Astrocyte (in vitro differentiated cells and primary cell): ENCODE measurements at places on chromosomes 3 and 15. TPM values are rescaled to one million over a fixed set of nuclear protein-coding genes. Genes with fewer than 3 reads are reported as not detected.
A peak's percentile ranks its signal among the peaks of the same experiment; 100 is the strongest.

MYO5C gene
- 2.7 and 4.5 TPM in 2 replicates for total RNA-seq

DNA sequence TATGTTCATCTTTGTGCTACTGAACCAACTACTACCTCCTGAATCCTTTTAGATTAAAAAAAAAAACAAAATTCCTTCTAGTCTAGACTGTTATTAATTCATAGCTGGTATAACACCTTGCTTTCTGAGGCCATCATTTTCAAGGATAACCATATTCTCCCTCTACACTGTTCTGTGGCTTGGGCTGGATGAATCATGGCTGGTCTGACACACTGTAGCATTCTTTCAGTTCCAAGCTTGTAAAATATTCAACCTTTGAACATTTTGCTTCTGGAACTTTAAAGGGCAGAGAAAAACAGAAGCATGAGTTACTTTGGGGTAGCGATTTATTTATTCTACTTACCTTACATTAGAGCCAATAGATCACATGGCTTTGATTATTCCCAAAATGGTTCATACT is 7.6 kb downstream of the HSPBAP1 start:
- H3K4me1 ChIP-seq = peaks cover 3% of the 10 kb centered on the region
- H3K4me3 ChIP-seq = no peak overlapping the region
- peak overlapping the region; percentile 19 for H3K27ac ChIP-seq
- peak; percentile 76 for DNase-seq
- no peaks in the 10 kb centered on the region for H3K36me3 ChIP-seq

- no peak overlapping the region for H3K4me3 ChIP-seq
- peaks cover 4% of the 10 kb centered on the region for H3K27me3 ChIP-seq
- H3K27ac ChIP-seq = no peak overlapping the region
- no peaks in the 10 kb centered on the region for H3K36me3 ChIP-seq
- no peak for DNase-seq
These were observed 177.3 kb upstream of the GOLIM4 start for GRCh38 chr3:168273036-168273435.

UCN2 gene
- 2.8 and 3.3 TPM in 2 replicates for total RNA-seq

GRCh38 chr3:139201446-139202225 is 142.2 kb upstream of the MRPS22 start:
- DNase-seq = no peak
- H3K4me3 ChIP-seq = no peak overlapping the region
- H3K27ac ChIP-seq = no peak overlapping the region
- no peaks in the 10 kb centered on the region for H3K4me1 ChIP-seq

PRTG gene
- total RNA-seq = 13.6 and 39.4 TPM in 2 replicates

CFAP100 gene
- not detected in 2 replicates for total RNA-seq

TSC22D2 gene
- 99.4 and 116 TPM in 2 replicates for total RNA-seq

DNA sequence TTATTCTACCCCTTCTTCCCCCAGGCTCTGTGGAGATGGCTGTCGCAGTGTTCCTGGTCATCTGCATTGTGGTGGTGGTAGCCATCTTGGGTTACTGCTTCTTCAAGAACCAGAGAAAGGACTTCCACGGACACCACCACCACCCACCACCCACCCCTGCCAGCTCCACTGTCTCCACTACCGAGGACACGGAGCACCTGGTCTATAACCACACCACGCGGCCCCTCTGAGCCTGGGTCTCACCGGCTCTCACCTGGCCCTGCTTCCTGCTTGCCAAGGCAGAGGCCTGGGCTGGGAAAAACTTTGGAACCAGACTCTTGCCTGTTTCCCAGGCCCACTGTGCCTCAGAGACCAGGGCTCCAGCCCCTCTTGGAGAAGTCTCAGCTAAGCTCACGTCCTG is 12.9 kb downstream of the SPINT1 start:
- no peak overlapping the region for H3K4me3 ChIP-seq
- peaks cover 3% of the 10 kb centered on the region for H3K27me3 ChIP-seq
- H3K36me3 ChIP-seq = no peaks in the 10 kb centered on the region
- peaks cover 2% of the 10 kb centered on the region for H3K4me1 ChIP-seq
- DNase-seq = no peak

DNA sequence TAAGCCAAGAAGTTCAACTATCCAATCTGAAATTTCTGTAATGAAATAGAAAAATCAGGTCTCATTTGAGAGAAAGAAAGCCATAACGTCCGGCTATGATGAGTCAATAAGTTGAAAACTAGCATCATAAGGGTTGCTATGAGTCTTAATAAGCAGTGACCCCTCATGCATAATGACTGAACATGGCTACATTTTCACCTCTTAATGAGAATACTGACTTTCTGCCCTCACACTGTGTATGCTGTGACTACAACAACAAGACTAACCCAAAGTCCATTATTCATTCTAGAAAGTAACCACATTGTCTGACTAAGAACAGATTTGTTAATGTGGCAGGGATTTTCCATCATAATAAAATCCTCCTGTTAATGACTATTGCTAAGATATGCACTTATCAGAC is 884.0 kb upstream of the CADM2 start:
- H3K27me3 ChIP-seq = no peaks in the 10 kb centered on the region
- no peaks in the 10 kb centered on the region for H3K36me3 ChIP-seq
- H3K4me3 ChIP-seq = no peak overlapping the region
- DNase-seq = peak; percentile 92
- no peaks in the 10 kb centered on the region for H3K4me1 ChIP-seq
- H3K27ac ChIP-seq = no peak overlapping the region

DNA sequence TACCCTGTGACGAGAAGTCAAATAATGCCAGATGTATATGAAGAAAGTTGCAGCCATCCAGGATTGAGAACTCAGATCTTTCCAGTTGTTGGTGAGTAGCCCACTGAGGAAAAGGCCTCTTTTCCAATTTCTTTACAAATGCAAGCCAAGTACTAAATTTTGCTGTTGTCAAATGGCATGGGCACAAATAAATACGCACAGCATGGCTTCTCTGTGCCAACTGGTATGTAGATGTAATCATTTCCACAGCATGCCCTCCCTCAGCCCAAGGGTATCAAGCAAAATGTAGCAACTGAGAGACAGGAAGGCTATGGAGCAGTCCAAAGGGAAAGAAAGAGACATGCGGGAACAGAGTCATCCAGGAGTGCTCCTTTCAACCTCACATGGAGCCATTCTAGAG is 105.4 kb downstream of the FGF12 start:
- H3K4me3 ChIP-seq = no peak overlapping the region
- no peaks in the 10 kb centered on the region for H3K27me3 ChIP-seq
- no peaks in the 10 kb centered on the region for H3K36me3 ChIP-seq
- no peak overlapping the region for H3K27ac ChIP-seq
- DNase-seq = no peak
- no peaks in the 10 kb centered on the region for H3K4me1 ChIP-seq

DNA sequence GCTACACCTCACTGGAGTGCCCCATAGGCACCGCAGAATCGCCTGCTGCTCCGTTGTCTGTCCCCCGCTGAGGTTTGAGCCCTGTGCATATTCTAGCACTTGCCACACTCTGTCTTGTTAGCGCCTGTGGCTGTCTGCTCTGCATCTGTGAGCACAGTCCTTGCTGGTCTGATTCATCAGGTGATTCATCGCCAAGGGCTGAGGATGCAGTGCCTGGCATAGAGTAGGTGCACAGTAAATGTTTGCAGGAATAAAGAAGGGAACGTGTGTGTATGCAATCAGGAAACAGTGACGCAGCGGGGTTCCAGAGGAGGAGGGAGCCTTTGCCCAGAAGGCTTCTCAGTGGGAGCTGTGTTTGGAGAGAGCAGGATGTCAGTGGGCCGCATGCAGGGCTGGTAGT is 124.0 kb upstream of the PLXNA1 start:
- H3K27me3 ChIP-seq = no peaks in the 10 kb centered on the region
- peak; percentile 93 for DNase-seq
- no peaks in the 10 kb centered on the region for H3K36me3 ChIP-seq
- peaks cover 14% of the 10 kb centered on the region for H3K4me1 ChIP-seq

GRCh38 chr15:27564656-27565055 is 534.5 kb downstream of the OCA2 start:
- peaks cover 14% of the 10 kb centered on the region for H3K4me1 ChIP-seq
- no peaks in the 10 kb centered on the region for H3K27me3 ChIP-seq
- H3K36me3 ChIP-seq = no peaks in the 10 kb centered on the region
- H3K27ac ChIP-seq = no peak overlapping the region

DNA sequence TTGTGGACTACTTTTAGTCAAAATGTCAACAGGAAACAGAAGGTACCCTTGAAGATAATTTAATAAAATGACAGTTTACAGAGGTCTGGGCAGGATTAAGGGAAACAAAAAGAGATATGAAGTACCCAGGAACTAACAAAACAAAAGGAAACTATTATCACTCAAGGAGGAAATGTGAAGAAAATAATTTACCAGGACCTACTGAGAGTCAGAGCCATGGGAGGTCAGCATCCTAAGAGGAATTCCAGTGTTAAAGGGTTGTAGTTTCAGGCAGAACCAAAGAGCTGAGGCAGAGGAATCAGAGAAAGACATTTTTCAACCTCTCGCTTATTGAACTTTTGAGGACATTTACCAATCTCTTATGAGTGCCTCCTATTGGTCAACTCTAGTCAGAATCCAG is 408.9 kb upstream of the CBLB start:
- DNase-seq = no peak
- no peak overlapping the region for H3K4me3 ChIP-seq
- H3K36me3 ChIP-seq = no peaks in the 10 kb centered on the region

DNA sequence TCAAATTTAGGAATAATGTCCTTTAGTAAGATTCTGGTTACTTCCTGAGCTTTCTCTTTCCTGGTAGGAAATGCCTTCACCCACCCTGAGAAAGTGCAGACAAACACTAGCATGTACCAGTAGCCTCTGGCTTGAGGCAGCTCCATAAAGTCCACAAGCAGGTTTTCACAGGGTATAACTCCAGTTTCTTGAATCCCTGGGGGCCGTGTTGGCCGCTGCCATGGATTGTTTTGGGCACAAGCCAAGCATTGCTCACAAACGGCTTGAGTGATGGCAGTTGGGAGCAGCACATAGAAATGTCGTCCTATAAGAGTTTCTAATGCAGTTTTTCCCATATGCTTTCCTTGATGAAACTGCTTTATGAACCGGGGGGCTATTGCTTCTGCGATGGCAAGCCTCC is 164.1 kb downstream of the STXBP5L start:
- no peaks in the 10 kb centered on the region for H3K4me1 ChIP-seq
- no peaks in the 10 kb centered on the region for H3K27me3 ChIP-seq
- no peak for DNase-seq
- H3K4me3 ChIP-seq = no peak overlapping the region

OIP5 gene
- 1.2 and 1.7 TPM in 2 replicates for total RNA-seq

- no peak overlapping the region for H3K4me3 ChIP-seq
- H3K4me1 ChIP-seq = no peaks in the 10 kb centered on the region
These were observed 213.8 kb downstream of the LRTM1 start for GRCh38 chr3:54714035-54714434.

GRCh38 chr3:172564499-172564898 is 41.3 kb upstream of the TNFSF10 start:
- DNase-seq = no peak
- H3K36me3 ChIP-seq = no peaks in the 10 kb centered on the region
- H3K4me1 ChIP-seq = peaks cover 17% of the 10 kb centered on the region
- no peak overlapping the region for H3K4me3 ChIP-seq
- H3K27ac ChIP-seq = no peak overlapping the region

DNA sequence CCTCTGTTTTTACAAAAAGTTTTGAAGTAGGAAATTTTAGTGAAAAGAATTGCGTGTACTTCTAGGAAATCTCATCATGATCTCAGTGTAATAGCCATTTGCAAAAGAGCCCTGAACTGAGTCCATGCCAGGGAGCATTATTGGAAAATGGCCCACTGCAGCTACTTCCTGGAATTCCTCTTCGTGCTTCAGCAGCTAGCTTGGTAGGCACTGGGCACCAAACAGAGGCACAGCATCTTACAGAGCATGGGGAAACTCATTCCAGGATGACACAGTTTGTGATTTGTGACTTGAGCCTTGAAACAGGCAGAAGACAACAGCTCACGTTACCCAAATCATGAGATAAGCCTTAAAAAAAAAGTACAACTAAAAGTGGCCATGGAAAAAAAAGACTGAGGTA is 179.1 kb downstream of the WDR72 start:
- no peaks in the 10 kb centered on the region for H3K4me1 ChIP-seq
- no peak overlapping the region for H3K27ac ChIP-seq
- DNase-seq = no peak
- no peaks in the 10 kb centered on the region for H3K27me3 ChIP-seq

GRCh38 chr3:184361532-184361931 is at the start of the genes CLCN2 and POLR2H:
Gene CLCN2, minus strand, starts transcription at chr3:184361605. Its CDS starts 126 bp downstream, at chr3:184361479.
Gene POLR2H, plus strand, starts transcription at chr3:184361710. Its CDS starts 1,783 bp downstream, at chr3:184363493.
- H3K27ac ChIP-seq = peak within 1 kb of the TSS; percentile 90
- DNase-seq = no peak
- peaks cover 10% of the 10 kb centered on the region for H3K4me1 ChIP-seq
- H3K4me3 ChIP-seq = peak within 1 kb of the TSS; percentile 82
- peaks cover 7% of the 10 kb centered on the region for H3K36me3 ChIP-seq

DNA sequence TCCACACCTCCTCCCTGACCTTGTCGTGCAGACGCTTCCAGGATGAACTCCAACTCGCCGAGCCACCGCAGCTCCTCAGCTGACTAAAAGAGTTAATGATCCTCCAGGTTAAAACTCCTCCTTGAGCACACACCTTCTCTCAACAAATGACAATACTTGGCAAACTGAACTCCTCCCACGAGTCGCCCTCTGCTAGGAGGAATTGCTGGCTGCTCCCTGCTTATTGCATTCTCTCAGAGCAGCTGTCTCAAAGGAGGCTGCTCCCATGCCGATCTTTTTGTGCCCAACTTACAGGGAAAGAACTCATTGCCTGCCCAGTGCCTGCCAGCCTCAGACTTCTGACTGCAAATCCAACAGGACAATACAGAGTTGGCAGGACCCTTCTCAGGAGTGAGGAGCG is at the start of gene ATP13A4:
TSS of gene ATP13A4 (minus strand) at position 85 of the 400 bp plus-strand sequence. CDS start 96 bp downstream, outside the sequence.
- DNase-seq = no peak
- no peaks in the 10 kb centered on the region for H3K36me3 ChIP-seq
- no peak within 1 kb of the TSS for H3K27ac ChIP-seq
- no peak within 1 kb of the TSS for H3K4me3 ChIP-seq
- no peaks in the 10 kb centered on the region for H3K4me1 ChIP-seq

- no peaks in the 10 kb centered on the region for H3K36me3 ChIP-seq
- no peak overlapping the region for H3K27ac ChIP-seq
- peak; percentile 79 for DNase-seq
- no peaks in the 10 kb centered on the region for H3K4me1 ChIP-seq
These were observed 59.7 kb downstream of the KCNAB1 start for GRCh38 chr3:156180077-156180476.

CYB561D2 gene
- total RNA-seq = 18.9 and 19.4 TPM in 2 replicates

DNA sequence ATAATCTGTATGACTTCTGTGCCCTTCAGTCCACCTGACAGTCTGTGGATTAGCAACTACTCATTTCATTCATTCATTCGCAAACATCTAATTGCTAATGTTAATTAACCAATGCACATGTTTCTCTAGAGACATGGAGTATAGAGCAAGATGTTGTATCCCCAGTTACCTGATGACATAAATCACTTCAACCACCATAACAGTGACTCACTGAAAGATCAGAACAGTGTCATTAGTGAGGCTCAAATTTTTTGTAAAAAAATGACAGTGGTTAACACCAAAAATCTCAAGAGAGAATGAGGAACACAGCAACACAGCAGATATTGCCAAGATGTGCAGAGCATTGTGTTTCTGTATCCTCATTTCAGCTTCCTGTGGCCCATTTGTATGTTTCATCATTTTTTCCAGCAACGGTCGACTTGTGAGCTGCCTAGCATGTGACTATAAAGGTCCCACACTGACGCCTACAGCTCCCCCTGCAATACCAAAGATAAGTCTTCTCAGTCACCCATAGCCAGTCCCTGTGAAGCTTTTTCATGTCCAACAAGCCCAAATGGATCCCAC is 3.7 kb upstream of the PLD1 start:
- no peak overlapping the region for H3K4me3 ChIP-seq
- peaks cover 23% of the 10 kb centered on the region for H3K4me1 ChIP-seq
- H3K36me3 ChIP-seq = no peaks in the 10 kb centered on the region
- H3K27me3 ChIP-seq = no peaks in the 10 kb centered on the region

- DNase-seq = peak; percentile 53
- no peaks in the 10 kb centered on the region for H3K27me3 ChIP-seq
- no peak overlapping the region for H3K4me3 ChIP-seq
- H3K4me1 ChIP-seq = peaks cover 16% of the 10 kb centered on the region
- peaks cover 17% of the 10 kb centered on the region for H3K36me3 ChIP-seq
- H3K27ac ChIP-seq = no peak overlapping the region
These were observed 31.9 kb downstream of the PDIA5 start for GRCh38 chr3:123098426-123099330.
